CD4-positive, alpha-beta T cell treated with Interleukin-15 for 4 hours (primary cell): ENCODE measurements at places on chromosomes 7 and 10.

- no peak for DNase-seq
These were observed 261.7 kb downstream of the GALNT17 start for GRCh38 chr7:71393661-71394060.

- no peak for DNase-seq
These were observed 146.1 kb downstream of the GRK5 start for GRCh38 chr10:119353421-119353820.

GRCh38 chr10:34091635-34092195 is 723.4 kb downstream of the PARD3 start:
- DNase-seq: no peak

- DNase-seq: no peak
These were observed 1.1 kb downstream of the DENND2A start for GRCh38 chr7:140639366-140640053.

DNA sequence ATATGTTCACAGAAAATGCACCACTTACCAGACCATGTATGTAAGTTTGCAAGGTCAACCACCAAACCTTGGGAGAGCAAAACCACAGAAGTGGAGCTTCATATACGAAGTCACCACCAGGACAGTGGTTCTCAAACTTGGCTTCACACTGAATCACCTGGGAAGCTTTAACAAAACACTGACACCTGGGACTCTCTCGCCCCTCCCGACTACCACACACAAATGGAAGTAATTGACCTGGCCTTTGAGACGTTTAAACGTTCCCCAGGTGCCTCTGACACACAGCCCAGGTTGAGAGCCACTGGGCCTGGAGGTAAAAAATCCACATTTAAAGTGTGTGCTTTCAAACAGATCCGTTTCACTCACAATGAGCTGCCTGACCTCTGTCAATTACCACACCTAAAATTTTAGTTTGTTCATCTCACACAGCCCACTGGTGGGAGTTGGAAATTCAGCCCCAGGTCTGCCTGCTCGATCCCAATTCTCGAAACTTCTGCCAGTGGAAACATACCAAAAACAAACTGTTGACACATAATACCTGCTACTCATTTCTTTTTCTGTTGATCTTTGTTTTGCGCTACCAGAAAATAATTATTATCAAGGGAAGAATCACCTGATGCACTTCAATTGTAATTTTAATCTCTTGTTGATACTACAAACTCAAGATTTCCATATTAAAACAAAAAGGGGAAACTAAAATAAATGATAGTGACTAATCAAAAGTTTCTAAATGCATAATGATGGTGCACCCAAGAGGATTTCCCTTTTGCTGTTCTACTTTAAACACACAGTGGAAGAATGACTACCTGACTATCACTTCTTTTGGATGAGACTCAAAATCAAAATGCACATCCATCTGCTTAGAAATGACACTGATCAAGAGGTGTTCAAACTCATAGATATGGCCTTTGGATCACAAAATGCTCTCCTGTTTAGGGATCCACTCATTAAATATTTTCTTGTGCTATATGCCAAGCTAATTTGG is 26.6 kb downstream of the CDNF start:
- no peak for DNase-seq

DNA sequence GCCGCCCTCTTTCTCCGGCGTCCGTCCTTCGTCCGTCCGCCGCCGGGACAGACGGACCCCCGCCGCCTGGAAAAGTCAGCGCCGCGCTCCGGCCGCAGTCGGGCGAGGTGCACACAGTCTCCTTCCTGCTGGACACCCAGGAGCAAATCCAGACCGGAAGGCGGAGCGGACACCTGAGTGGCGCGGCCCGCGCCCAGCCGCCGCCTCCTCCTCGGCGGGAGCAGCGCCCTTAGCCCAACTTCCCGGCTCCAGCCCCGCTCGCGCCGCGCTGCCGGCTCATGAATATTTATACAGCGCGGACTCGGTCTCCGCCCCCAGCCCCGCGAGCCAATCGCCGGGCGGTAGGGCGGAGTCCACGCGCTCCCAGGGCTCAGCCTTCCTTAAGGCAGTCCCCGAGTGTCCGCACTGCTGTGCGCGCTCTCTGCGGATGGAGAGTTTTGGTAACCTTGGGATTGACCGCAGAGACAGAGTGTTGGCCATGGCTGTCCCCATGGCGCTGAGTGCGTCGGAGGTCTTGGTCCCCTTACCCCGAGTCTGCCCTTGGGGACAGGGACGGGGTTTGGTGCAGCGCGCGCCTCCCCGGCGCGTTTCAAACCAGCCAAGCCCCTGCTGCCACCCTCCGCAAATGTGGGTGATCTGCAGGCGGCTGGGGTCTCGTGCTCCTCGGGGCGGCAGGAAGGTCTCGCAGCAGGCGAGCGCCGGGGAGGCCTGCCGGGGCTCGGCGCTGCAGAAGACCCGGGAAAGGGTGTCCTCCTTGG is at the start of gene FZD8:
TSS of gene FZD8 (minus strand) at position 262 of the 758 bp plus-strand sequence. CDS start 867 bp downstream, outside the sequence.
- DNase-seq: peak; percentile 62

DNA sequence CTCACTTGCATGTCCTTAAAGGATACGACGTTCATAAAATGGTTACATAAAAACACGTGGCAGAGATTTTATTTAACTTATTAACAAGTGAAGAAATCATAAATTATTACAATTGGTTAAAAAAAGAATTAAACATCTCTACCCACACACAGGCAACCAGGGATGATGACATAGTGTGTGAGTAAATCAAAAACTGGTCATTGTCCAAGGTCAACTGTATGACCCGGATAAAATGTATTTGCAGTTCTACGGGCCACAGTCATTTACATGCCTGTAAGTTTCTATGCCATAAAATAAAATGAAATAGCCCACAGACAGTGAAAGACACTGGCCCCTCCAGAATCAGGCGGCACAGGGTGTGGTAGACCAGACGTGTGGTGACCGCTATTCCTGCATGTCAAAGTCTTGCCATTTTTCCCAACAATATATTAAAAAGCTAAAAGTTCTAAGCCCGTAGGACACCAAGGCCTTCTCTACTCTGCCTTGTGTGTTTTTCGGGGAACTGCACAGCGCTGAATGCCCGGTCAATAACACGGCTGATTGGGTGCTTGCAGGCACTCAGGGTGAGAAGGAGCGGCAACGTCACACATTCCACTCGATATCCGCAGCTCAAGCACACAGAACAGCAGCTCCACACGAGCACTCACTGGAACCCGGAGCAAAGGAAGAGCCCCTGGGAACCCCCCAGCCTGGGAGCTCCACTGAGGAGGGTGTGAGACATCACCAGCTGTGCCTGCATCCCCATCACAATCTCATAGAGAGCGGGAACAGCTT is 143.3 kb upstream of the PPP2R2D start:
- no peak for DNase-seq

GRCh38 chr10:33277135-33277536 is 57.3 kb downstream of the NRP1 start:
- DNase-seq: no peak

GRCh38 chr7:111173990-111174389 is 83.1 kb downstream of the LRRN3 start:
- no peak for DNase-seq

DNA sequence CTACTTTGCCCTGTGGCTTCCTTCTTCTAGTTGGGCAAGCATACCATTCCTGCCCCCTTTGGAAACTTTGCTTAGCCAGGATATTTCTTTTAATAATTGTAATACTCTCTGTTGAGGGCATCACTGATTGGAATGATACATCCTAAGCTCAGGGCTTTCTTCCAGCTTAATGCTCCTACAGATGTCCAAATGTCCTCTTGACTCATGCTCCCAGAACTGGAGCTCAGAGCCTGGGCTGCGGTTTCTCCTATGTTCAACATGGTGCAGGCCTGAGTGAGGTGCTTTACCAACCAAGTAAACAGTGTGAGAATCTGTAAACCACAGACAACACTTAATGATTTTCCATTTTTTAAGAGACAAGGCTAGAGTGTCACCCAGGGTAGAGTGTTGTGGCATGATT is 108.6 kb downstream of the LRRC4 start:
- no peak for DNase-seq

DNA sequence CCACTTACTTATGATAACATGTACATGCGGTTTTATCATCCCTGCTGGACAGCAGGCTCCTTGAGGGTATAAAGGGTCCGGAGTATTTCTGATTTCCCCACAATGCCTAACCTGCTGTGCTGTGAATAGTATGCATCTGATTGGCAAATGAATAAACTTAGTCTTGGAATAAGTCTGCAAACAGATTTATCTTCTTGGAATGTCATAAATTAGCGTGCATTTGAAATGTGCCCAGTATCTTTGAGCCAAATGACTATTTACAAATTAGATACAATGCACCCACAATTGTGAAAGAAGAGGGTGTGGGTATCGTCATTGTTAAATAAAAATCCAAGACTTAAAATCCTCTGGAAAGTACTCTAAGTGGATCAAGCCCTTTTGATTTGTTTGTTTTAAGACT is 106.0 kb downstream of the OSBPL3 start:
- DNase-seq: no peak

DNA sequence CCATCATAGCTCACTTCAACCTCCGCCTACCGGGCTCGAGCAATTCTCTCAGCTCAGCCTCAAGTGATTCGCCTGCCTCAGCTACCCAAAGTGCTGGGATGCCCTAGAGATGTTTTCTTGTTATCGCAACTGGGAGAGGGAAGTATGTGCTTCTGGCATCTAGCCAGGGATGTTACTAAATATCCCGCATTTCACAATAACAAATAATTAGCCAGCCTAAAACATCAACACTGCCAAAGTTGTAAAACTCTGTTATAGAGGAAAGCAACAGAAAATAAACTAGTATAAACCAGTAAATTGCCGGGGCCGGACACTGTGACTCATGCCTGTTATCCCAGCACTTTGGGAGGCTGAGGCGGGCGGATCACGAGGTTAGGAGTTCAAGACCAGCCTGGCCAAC is 7.2 kb downstream of the INA start:
- DNase-seq: no peak

GRCh38 chr10:105237685-105238084 is 596.6 kb downstream of the SORCS3 start:
- DNase-seq: no peak

DNA sequence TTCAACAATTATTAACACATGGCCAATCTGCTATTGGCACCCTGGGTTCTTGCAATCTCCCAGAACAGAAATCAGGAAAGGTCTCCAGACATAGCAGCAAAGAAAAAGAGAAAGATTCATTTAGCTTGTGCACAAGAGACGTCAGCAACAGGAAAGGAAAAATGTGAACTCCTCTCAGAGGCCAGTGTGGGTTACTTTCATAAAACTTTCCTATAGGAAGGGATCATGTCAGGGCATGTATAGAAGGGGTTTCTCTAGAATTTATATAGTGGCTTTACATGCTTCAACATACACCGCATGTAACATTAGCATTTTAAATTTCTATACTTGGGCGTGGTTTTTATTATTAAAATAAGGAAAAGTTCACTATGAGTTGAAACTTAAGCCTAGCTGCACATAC is 725.1 kb downstream of the SORCS1 start:
- DNase-seq: no peak

GRCh38 chr10:49281461-49281860 is 17.5 kb upstream of the C10orf71 start:
- DNase-seq: no peak

GRCh38 chr10:58781873-58782488 is 269.3 kb downstream of the BICC1 start:
- DNase-seq: peak; percentile 20

DNA sequence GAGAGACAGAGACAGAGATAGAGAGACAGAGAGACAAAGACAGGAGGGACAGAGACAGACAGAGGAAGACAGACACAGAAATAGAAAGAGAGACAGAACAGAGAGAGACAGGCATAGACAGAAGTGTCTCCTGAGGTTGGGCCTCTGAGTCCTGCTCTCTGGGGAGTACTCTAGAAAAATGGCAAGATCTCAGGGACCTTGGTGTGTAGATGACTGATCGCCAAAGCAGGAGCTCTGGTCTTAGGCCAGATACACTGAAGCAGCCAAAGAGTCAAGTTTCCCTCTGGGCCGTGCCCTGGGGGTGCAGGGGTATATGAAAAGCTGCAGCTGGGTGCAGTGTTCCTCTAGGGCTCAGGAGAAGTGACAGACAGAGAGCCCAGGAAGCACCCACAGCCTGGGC is 176.6 kb upstream of the TNS3 start:
- no peak for DNase-seq

DNA sequence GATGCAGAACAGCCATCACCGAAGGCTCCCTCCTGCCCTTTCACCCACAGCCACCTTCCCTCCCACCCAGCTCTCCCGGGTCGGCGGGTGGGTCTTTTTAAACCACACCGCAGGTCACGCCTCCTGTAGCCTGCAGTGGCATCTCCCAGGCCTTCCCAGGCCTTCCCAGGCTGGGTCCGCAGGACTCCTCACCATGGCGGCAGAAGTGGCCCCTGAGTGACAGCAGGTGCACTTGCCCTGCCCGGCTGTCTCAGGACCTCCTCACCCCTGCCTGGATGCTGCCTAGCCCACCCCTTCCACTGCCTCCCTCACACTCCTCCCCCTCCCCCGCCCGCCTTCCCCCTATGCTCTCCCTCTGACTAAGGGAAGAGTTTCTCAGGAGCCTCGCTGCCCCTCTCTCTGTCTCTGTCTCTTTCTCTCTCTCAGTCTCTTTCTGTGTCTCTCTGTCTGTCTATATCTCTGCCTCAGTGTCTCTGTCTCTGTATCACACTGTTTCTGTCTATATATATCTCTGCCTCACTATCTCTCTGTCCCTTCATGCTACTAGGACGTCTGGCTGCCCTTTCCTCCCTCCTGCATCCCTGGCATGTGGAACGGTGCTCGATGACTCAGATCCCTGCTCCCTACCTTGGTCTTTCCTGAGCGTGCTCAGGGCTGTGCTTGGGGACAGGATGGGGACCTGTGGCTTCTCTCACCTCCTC is 57.5 kb downstream of the GLRX3 start:
- no peak for DNase-seq

- peak; percentile 12 for DNase-seq
These were observed 11.0 kb downstream of the MPP7 start for GRCh38 chr10:28291881-28292297.

DNA sequence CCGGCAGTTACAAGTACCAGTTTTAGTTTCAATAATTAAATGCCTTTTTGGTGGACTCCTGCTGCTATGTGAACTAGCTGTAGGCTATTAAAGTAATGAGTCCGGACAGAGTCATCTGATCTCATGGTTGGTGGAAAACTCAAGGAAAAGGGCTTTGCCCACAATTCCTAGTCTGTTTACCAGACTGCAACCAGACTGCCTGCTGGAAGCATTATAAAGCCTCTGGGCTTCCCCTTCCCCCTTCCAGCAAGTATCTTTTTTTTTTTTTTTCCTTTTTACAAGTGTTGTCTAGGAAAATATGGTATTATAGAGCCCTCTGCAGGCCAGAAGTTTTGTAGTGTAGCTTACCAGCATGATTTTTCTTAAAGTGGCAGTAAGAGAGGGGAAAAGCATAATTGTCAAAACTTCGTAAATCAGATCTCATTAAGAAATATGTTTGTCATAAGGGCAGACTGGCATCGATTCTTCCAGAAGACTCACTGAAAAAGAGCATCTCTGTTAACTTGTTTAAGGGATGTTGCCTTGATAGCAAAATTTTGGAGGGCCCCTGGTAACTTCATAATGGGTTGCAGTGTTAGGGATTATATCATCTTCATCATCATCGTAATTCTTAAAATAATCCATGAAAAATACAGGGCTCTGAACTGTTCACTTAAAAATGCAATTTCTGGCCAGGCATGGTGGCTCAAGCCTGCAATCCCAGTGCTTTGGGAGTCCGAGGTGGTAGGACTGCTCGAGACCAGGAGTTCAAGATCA is 181.3 kb downstream of the TAX1BP1 start:
- peak; percentile 9 for DNase-seq
